ENCODE measurements at places on chromosomes 7 and 10. TPM values are rescaled to one million over a fixed set of nuclear protein-coding genes. Genes with fewer than 3 reads are reported as not detected.

Gene MYOZ1
- total RNA-seq, result 0.39 TPM

Gene ZNF488
- 0.52 TPM for total RNA-seq

Gene SRRM3
- 7.1 TPM for total RNA-seq

Gene PLXDC2
- total RNA-seq, result 11.2 TPM

Gene CHAT
- total RNA-seq, result not detected

Gene CPA2
- not detected for total RNA-seq

Gene CRHR2
- total RNA-seq, result not detected

Gene TFEC
- 0.13 TPM for total RNA-seq

Gene HIPK2
- total RNA-seq, result 45.4 TPM

Gene TRIM73
- 0.72 TPM for total RNA-seq

Gene VGF
- total RNA-seq, result 0.91 TPM

Gene ATOH7
- 0.48 TPM for total RNA-seq

Gene TET1
- total RNA-seq, result 2.7 TPM

Gene MKI67
- total RNA-seq, result 16.5 TPM

Gene PLXNA4
- 0.65 TPM for total RNA-seq

Gene TMEM178B
- total RNA-seq, result not detected

Gene PON2
- total RNA-seq, result 64.5 TPM

Gene SLC13A4
- total RNA-seq, result not detected

Gene HOXA5
- total RNA-seq, result 134 TPM

Gene HOXA10
- total RNA-seq, result not detected

Gene AEBP1
- total RNA-seq, result 84.2 TPM

Gene SUMF2
- total RNA-seq, result 198 TPM

Gene CYP3A4
- not detected for total RNA-seq

Gene RBP4
- total RNA-seq, result not detected

Gene NUPR2
- not detected for total RNA-seq

Gene BMPER
- total RNA-seq, result 7.4 TPM

Gene BTBD16
- total RNA-seq, result not detected

Gene CPVL
- total RNA-seq, result 1.7 TPM

Gene ZCWPW1
- total RNA-seq, result 1.8 TPM

Gene SEMA3C
- total RNA-seq, result 102 TPM

Gene FGL2
- total RNA-seq, result 1.9 TPM

Gene HERPUD2
- total RNA-seq, result 23.9 TPM

Gene CCDC126
- 7.0 TPM for total RNA-seq

Gene TLX1
- total RNA-seq, result not detected

Gene VSTM4
- 6.6 TPM for total RNA-seq

Gene COMMD3
- total RNA-seq, result 36.3 TPM

Gene MSMB
- not detected for total RNA-seq

Gene PROSER2
- 10.5 TPM for total RNA-seq

Gene LLCFC1
- total RNA-seq, result not detected
